ENCODE measurements at places on chromosomes 6 and 20.

DNA sequence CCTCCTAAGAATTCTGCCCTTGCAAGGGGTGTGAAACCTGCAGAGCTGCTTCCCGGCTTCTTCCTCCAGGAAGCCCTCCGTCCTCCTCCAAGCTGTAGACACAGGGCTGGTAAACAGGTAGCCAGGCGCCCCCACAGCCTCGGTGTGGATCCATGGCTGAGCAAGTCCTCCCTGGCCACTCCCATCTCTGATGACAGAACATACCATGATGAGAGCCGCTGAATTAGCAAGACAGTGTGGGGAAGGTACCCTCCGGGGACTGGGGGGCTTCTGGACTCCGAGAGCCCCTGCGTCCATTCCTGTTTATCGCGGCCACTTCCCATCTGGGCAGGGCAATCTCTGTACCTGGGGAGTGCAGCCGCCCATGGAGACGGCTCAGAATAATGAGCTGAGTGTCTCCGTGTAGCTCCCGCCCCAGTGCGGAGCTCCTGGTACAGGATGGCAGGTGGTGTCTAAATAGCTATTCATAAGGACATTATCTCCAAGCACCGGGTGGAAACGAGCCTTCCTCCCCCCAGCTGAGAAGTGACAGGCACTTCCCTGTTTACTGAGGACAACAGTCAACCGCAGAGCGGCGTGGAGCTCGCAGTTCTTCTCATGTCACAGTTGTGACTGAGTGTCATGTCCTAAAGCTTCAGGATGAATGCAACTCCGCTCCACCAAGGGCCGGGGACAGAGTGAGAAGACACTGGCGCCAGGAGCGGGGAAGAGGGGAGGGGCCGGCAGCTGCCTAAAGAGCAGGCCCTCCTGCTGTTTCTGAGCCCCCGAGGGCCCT is 22.7 kb upstream of the NTSR1 start:
- peak; percentile 55 for DNase-seq

DNA sequence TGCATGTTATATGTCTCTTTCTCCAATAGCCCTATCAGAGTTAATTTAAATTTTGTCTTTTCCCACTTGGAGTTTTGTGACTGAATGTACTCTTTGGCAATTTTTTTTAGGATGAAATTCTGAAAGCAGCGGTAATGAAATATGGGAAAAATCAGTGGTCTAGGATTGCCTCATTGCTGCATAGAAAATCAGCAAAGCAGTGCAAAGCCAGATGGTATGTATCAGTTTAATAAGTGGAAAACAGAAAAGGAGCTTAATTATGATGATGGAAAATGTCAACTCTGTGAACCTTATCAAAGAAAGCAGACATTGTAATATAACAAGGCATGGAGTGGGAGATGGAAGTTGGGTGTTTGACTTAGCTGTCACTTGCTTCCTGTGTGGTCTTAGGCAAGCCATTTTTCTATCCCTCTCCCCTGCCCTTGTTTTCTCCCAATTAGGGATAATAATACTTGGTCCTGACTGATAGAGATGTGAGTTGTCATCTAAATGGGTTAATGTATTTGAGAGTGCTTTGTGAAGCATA is 2.7 kb downstream of the CDC5L start:
- no peak for DNase-seq

GRCh38 chr20:5590899-5591298 is 159.3 kb upstream of the SHLD1 start:
- no peak for DNase-seq

GRCh38 chr6:150715133-150715532 is 115.4 kb downstream of the PLEKHG1 start:
- no peak for DNase-seq

- peak; percentile 50 for DNase-seq
These were observed 476 bp downstream of the IGF2R start for GRCh38 chr6:159969204-159969912.

GRCh38 chr6:31472259-31472658 is 25.7 kb upstream of the MICB start:
- no peak for DNase-seq

GRCh38 chr6:34514593-34515472 is 41.3 kb downstream of the SPDEF start:
- DNase-seq: peak; percentile 16

GRCh38 chr6:30857549-30857948 is 26.8 kb upstream of the DDR1 start:
- DNase-seq: no peak

DNA sequence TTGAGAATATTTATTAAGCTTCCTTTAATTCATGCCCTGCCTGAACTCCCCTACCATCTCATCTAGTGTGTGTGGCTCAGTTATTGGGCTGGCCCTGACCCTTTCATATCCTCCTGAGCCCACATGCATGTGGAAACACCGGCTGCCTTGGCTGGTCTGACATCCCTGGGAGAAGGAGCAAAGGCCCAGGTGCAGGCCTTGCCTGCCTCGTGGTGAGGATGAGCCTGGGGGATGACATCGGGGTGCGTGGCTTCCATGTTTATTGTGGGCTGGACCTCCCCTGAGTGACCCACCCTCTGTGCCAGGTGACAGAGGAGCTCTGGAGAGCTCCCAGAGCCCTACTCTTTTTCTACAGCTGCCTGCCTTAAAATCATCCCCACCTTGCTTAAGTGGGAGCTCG is 69.1 kb downstream of the FOXA2 start:
- no peak for DNase-seq

- DNase-seq: no peak
These were observed 70.4 kb downstream of the BACH2 start for GRCh38 chr6:90226257-90226656.
